ENCODE measurements at places on chromosomes 3 and 15.

- DNase-seq, result no peak
Measured at GRCh38 chr3:9037144-9037711, 74.0 kb upstream of the RAD18 start.

- no peak for DNase-seq
Measured at GRCh38 chr3:52874160-52874701, 23.1 kb downstream of the STIMATE start.

DNA sequence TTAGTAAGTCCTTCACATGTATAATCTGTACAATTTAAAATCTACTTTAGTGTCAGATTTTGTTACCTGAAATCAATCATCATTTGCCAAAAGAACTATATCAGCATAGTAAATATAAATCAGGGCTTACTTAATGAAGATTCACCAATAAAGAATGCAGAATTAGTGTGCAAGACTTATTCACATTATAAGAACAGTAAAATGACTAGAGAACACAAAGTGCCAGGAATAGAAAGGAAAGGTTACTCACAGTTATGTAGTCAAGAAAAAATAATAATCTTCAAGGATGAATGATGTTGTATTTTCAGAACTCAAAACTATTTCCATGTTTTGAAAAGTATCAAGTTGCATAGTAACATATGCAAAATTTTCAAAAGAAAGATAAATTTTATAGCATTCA is 891.9 kb downstream of the ROBO1 start:
- no peak for DNase-seq

DNA sequence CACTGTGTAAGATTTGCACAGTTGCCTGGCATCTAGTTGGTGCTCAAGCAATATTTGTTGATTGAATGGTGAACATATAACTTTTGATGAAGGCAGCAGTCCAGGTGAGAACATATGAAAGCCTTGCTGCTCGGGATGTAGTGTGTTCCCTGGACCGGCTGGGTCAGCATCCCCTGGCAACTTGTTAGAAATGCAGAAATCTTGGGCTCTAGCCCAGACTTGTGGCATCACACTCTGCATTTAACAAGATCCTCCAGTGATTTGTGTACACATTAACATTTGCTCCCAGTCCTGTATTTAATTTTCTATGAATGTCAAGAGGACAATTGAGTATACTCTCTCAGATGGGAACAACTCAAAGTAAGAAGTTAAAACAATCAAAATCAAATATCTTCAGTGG is 69.0 kb upstream of the SAMMSON start:
- no peak for DNase-seq

- no peak for DNase-seq
Measured at GRCh38 chr3:119769394-119770149, 12.3 kb upstream of the NR1I2 start.

DNA sequence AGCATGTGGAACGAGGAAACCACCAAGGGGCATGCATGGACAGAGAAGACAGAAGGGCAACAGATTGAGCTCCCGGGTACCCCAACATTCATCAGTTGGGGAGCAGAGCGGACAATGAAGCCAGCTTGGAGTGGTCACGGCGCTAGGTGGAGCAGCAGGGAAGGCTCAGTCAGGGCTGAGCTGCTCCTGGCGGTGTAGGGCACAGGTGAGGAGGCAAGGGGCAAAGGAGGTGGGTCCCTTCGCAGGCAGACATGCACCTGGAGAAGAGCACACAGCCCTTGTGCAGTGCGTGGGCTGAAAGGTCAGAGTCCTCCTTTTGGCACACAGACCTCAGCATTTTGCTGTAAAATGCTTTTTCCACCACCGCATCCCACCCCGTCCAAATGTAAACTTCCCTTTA is 90.0 kb upstream of the SLC6A6 start:
- no peak for DNase-seq

DNA sequence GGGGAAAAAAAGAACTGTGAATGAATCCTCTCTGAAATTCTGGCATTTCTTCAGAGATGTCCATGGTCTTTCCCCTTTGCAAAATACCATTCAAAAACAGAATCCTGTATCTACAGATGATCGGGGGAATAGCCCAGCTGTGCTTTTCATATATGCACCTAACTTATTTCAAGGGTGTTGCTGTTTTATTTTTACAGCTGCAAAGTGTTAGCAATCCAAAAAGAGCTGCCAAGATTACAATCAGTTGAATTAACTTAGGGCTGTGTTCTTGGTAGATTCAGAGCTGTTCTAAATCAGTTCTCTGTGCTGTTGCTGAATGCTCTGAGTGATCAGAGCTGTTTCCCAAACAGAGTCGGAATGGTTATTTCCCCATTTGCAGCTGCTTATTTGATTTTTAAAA is 175.7 kb upstream of the SEMA6D start:
- no peak for DNase-seq

- no peak for DNase-seq
Measured at GRCh38 chr3:104916971-104917370, 449.7 kb upstream of the ALCAM start.

DNA sequence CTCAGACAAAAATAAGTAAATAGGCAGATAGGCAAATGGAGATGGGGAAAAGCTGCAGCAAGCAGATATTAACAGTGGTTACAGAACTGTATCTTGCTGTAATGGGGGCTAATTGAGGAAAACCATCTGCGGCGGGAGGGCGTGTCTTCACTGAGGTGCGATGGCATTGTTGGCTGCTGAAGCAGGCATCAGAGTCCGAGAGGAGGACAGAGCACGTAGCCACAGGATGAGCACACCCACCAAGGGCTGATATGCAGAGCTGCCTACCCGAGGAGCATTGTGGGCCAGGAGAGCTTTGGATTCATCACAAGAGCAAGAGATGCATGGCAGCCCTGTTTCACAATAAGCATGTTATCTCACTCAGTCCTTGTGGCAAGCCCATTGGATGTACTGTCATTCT is 30.4 kb downstream of the CHRNA7 start:
- DNase-seq, result no peak

GRCh38 chr3:112769286-112769978 is 77.2 kb downstream of the CD200R1L start:
- no peak for DNase-seq

DNA sequence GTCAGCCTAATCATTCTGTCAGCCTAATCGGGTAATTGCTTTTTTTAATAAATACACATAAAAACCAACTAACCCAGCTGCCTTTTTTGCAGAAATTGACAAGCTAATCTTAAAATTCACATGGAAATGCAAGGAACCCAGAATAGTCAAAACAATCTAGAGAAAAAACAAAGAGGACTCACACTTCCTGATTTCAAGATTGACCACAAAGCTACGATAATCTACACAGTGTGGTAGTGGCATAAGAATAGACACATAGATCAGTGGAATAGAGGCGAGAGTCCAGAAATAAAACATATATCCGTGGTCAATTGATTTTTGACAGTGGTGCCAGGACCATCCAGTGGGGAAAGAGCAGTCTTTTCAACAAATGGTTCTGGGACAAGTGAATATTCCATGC is 2.4 kb upstream of the C3orf20 start:
- DNase-seq, result no peak

GRCh38 chr15:91318931-91319330 is 218.9 kb downstream of the SV2B start:
- no peak for DNase-seq

DNA sequence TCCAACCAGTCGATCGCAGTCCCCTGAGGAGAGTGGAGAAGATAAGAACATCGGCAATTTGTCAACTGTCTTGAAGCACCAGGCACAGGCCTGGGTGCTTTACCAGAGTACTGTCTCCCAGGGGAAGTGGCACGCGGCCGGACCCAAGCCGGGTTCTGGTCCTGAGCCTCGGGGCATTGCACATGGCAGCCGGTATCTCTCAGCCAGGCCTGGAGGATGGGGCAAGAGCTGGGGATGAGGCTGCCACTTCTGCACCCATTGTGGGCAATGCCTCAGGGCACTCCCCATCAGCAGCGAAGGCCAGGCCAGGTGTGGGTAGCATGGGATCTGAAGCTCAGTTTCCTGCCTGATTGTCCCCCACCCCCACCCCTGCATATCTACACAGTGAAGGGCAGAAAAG is 77.5 kb downstream of the ADCY5 start:
- DNase-seq, result peak; percentile 29
